ENCODE measurements at places on chromosomes 2 and 18.

DNA sequence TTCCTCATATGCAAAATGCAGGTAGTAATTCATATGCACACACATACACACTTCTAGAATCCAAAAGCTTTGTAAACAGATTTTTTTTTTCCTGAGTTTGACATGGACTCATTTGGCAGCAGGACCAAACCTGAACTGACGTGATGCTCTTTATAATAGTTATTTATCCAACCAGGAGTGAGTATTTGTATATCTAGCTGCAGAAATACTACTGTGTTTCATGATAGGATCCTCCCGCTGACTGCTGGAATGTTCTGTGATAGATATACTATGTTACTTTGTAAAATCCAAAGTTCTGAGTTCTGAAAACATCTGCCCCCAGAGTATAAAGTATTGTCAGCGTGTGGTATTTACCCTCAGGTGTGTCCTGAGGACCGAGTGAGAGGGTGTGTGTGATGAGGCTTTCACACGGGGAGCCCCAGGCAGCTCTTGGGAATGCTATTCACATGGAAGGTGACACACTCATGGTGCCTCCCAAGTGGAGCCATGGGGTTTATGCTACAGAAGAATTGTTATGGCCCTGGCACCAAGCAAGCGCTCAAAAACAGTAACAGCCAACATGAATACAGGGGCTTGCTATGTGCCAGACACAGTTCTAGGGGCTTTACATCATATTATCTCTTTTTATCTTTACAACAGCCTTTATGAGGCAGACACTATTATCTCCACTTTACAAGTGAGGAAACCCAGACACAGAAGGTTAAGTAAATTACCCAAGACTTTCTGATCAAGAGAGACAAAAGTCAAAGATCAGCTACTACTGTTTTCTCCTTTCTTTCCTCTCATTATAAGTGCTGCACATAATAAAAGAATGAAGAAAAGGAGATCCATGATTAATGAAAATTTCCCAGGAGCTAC, 16.7 kb upstream of the TXNDC2 start:
- no peak for DNase-seq

GRCh38 chr2:72131916-72132841, 15.5 kb downstream of the CYP26B1 start:
- DNase-seq: no peak

DNA sequence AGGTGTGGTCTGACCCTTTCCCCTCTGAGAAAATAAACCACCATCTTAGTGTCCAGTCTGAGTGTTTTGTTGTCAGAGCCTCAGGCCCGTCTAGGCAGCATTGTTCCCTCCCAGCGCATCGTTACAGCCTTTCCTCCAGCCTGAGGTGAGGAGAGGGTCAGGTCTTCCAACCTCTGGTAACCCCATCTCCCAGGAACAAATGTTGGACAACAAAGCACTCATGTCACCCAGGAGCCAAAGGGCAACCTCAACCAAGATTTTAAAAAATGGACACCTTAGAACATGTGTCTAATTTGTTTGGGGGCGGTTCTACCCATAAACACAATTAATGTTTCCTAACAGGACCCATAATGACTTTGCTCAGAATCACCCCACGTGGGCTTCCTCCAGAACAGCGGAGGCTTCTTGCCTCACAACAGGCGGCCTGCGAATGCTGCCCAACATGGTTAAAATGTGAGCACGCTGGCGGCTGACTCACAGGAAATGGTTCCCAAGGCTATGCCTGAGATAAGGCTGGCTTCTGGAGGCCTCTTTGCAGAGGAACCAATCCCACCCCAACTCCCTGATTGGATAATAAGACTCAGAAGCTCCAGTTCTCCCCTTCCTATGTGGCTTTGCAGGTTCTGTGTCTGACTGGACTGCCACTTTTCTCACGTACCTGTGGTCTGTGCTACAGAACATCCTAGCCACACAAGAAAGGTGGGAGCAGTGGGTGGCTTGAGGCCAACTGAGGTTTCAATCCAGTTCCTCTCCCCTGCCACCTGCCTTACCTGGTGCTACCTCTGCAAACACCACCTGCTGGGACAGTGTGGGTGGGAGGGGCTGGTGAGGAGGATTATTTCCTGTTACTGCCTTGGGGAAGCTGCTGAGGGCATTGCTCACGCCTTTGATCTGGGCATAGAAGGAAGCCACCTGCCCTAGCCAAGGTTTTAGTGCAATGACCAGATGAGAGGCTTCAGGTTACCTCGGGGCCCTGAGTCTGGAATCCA, 108.8 kb downstream of the B3GNT2 start:
- DNase-seq: no peak

- DNase-seq: no peak
These were observed 196.9 kb downstream of the NRP2 start for GRCh38 chr2:205878999-205879762.

GRCh38 chr2:189232759-189233406, 53.3 kb upstream of the COL5A2 start:
- DNase-seq: no peak

Data from right lung (tissue), 10 donors.